BJ (cell line): ENCODE measurements at places on chromosomes 5 and 9. TPM values are rescaled to one million over a fixed set of nuclear protein-coding genes. Genes with fewer than 3 reads are reported as not detected.

DNA sequence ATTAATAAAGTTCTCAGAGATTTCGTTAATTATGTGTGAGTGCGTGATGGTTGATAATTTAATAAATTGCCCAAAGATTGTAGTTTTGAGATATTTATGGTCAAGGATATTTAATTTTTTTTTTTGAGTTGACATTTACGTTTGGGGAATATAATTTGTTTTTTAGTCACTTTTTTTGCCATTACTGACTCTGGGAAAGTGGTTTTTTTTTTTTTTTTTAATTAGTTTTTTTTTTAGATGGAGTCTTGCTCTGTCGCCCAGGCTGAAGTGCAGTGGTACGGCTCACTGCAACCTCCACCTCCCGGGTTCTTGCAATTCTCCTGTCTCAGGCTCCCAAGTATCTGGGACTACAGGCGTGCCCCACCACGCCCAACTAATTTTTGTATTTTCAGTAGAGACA, 1.7 kb downstream of the BDP1 start:
- DNase-seq, result no peak

DNA sequence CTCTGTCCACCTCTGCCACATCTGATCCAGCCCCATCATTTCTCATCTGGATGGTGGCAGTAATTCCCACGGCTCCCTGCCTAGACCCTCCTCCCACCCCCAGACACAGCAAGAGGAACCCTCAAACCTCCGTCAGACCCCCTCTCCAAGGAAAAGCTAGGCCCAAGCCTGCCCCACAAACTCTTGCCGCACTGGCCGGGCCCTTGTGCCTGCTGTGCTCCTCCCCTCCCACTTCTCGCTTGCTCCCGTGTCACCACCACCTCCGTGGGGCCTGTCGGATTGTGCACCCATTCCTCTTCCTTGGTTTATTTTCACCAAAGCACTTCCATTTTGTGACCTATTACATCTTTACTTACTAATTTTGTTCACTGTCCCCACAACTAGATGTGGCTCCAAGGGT, 14.2 kb downstream of the BARX1 start:
- no peak for DNase-seq

- no peak for DNase-seq
Observed at GRCh38 chr9:36796671-36797419, 224.2 kb downstream of the MELK start.

GRCh38 chr9:97438666-97439065, 26.8 kb downstream of the TDRD7 start:
- no peak for DNase-seq

DNA sequence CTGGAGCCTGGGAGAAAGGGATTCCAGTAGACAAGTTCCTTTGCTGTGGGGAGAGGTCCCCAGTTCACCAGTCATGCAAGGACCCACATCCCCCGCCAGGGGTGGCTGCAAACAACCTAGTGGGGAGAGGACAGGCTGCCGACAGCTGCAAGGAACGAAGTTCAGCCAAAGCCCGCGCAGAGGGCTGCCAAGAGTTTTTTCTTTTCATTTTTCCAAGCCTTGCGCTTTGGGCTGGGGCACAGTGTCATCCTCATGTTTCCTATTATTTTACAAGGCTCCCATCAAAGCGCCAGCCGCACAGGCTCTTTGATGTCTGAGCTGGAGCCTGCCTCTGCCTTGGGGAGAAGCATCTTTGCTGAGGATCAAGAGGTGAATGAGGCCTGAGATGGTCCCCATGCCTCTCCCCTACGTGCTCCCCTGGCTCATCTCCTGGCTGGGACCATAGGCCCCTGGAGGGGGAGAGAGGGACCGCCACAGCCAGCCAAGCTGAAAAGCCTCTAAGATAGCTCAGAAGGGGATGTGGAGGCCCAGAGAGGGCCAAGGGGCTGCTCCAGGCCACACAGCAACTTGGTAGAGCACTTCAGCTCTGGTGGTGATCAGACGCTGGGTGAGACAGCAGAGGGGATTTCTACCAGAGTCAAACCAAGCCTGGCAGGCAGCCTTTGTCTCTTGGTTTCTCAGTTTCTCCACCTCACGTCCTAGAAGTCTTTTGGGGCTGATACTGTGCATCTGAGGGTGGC, 50.4 kb upstream of the SYNPO start:
- DNase-seq, result no peak

DNA sequence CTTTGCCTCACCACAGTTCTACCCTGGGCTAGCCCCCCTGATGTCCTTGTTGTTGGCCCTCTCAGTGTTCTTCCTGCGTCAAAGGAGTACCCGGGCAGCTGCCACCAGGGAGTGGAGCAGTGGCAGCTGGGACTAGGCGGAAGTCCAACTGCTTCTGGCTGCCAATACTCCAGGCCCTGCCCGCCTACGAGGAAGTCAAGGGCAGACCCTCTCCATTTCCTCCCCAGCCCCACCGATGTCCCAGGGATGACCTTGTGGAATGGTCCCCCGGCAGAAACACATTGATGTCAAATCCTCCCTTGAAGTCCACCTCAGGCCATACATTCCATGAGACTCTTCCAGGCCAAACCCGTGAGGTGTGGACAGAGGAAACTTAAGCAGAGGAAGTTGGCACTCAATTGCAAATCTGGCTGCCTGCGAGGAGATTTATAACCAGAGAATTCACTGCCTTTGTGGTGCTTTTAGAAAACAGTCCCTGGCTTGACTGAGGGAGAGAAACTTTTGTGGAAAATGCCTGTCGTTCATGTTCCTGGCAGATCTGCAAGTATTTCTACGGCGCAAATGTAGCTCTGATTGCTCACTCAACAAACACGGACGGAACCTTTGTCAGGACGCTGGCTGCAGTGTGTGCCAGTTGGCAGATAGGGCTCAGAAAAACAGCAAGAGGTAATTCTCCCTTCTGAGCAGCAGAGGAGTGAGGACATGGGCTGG, 339.7 kb downstream of the RAB3C start:
- no peak for DNase-seq

DNA sequence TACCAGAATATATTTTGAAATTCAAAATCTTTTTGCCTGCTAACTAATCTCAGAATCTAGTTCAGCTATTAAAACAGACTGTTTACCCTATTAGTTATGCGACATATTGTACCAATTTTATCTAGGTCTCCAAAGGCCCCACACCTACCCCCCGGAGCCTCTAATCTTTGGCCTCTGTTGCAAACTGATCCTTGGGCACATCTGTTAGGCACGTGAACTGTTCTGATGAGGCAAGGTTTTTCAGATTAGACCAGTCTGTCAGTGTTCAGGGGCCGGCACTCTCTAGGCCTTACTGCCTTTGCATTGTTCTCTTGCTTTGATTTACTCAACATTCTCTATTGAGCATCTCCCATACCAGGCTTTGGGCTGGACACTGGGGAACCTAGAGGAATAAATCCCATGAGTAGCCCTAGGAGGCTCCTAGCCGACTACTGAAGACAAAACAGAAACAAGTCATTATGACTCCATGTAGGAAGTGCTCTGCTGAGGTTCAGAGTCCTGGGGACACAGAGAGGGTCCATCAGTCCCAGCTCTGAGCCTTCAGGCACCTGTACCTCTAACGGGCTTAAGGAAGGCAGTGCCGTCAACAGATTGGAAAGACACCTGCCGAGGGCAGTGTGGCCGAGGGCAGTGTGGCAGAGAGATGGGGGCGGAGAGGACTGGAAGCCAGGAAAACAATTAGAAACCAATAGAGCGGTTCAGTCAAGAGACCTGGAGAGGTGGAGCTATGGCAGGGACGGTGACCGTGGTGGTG, 245.1 kb downstream of the AOPEP start:
- DNase-seq, result no peak

DNA sequence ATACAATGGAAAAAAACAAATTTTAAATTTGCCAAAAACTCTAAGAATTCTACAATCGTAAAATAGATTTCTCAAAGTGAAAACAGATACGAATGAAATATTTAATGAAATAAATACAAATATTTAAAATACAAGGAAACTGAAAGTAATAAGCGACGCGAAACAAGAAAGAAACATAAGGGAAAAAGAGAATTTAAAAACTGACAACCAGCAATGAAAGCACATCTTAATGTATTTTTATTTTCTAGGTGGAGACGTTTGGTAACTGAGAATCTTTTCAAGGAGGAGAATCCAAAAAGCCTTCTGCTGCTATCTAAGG, 1.0 kb downstream of the ANXA2R start:
- no peak for DNase-seq

GRCh38 chr9:98247831-98248657, 7.4 kb downstream of the TBC1D2 start:
- DNase-seq, result no peak

- no peak for DNase-seq
Observed at GRCh38 chr9:38363589-38363925, 28.9 kb upstream of the ALDH1B1 start.

- DNase-seq, result no peak
Observed at GRCh38 chr5:141611289-141611688, 7.5 kb downstream of the DIAPH1 start.

- no peak for DNase-seq
Observed at GRCh38 chr9:79757881-79758669, 186.3 kb downstream of the TLE4 start.

DNA sequence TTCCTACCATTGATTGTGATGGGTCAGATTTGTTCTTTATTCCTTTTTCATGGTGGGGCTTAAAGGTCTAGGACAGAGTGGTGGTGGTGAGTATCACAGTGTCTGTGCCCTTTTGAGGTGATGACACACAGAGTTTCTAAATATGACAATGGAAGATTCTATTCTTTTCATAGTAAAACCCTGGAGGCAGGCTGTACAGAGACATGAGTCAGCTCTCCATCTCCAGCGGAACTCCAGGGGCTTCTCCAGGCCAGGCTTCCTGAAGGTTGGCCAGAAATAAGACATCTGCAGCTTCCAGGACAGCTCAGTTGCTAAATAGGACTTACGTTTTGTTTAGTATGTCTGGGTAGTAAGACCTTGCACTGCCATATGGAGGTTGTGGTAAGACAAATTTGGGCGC, 229.5 kb downstream of the CD180 start:
- DNase-seq, result no peak

DNA sequence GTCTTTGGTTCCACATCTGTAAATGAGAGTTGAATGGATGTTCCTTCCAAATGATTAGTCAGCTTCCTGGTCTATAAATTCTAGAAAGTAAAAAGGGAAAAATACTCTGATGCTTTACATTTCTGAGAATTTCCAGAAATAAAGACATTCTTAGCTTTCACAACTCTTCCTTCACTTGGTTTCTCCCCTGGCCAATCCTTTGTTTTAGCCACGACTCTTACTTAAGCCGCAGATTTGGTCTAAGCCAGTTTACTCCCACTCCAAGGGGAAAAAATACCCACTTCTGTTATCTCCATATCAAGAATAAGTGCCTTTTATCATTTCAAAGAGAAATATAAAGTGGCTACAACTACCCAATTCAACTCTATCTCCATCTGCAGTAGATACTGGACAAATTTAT, 29.7 kb downstream of the PWWP2A start:
- no peak for DNase-seq

DNA sequence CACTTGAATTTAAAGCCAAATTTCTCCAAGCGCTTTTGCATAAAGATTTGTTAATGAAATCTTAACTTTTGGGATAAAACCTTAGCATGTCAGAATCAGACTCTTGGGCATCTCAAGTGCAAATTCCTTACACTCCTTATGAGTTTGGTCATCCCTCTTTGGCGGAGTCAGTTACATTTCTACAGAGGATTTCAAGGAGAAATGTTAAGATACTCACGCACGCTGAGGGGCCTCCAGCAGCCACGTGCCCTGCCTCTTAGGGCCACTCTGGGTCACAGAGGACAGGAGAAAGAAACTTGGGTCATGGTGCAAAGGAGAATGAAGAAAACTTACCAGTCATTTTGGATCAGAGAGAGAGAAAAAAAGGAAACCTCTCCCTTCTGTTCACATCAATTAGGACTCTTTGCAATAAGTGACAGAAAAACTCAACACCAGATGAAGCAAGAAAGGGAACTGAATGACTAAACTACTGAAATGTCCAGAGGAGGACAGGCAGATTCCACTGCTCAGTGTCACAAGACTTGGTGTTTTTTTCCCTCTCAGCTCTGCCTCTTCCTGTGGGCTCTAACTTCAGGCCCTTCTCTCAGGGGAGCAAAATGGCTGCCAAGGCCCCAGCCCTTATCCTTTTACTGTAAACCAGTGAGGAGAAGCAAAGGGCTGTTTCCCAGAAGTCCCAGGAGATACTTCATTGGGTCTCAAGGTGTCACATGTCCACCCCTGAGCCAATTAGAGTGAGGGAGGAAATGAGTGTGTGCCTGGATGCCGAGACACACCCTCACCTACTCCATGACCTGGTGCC, 63.3 kb upstream of the NFIL3 start:
- DNase-seq, result no peak

DNA sequence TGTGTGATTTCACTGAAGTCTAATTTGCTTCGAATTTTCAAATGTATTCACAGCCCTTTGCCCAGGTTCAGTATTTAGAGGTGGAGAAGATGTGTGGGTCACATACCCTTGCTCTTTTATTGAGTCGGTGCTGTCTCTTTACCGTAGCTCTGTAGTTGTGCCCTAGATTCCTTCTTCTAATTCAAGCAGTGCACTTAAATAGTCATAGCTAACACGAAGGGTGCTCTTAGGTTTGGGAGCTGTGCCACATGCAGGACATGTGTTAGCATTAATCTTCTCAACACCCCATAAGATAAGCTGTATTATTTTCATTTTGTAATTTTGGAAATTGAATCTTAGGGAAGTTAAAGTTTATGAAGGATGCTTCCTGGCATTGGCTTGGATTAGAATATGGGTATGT, 293.3 kb downstream of the MAST4 start:
- no peak for DNase-seq

- DNase-seq, result no peak
Observed at GRCh38 chr9:127147251-127147650, 24.8 kb upstream of the ANGPTL2 start.

DNA sequence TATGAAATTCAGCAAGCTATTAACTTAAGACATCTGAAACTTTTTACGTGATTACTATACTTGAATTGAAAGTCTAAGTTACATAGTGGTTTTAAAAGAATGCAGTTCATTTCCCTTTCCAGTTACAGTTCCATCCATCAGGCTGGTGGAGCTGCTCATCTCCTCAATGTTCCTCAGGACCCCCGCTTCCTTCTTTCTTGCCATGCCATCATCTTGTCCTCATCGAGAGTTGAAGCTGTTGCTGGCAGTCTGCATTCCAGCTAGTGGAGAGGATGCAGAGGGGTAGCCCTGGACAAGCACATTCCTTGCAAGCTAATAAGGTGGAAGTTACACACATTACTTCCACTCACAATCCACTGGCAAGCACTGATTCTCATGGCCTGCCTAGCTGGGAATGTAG, 8.8 kb upstream of the RNF183 start:
- DNase-seq, result peak; percentile 31

Gene HAVCR2
- 0.05 TPM in 1 of 2 replicates, not detected in the other for polyA plus RNA-seq

Gene DRD1
- polyA plus RNA-seq, result 0.01 TPM in 1 of 2 replicates, not detected in the other

Gene OLFML2A
- 2.0 and 2.5 TPM in 2 replicates for polyA plus RNA-seq

Gene RPL35
- 3,181 and 3,838 TPM in 2 replicates for polyA plus RNA-seq

Gene COL15A1
- 74.5 and 112 TPM in 2 replicates for polyA plus RNA-seq

Gene GLRA1
- not detected in 2 replicates for polyA plus RNA-seq

Gene SPATA31D4
- polyA plus RNA-seq, result not detected in 2 replicates

Gene MEIKIN
- not detected in 2 replicates for polyA plus RNA-seq

Gene ARL14EPL
- not detected in 2 replicates for polyA plus RNA-seq

Gene ARID3C
- not detected in 2 replicates for polyA plus RNA-seq
